ENCODE measurements at places on chromosomes 7 and 10. TPM values are rescaled to one million over a fixed set of nuclear protein-coding genes. Genes with fewer than 3 reads are reported as not detected.

Gene ASNS
- 22.1 TPM for total RNA-seq

Gene CALHM3
- not detected for total RNA-seq

Gene ACTR1A
- 58.0 TPM for total RNA-seq

Gene PILRA
- 14.5 TPM for total RNA-seq

Gene HABP2
- not detected for total RNA-seq

Gene SH2B2
- 2.0 TPM for total RNA-seq

Gene PPP1R3C
- not detected for total RNA-seq

Gene IFIT1B
- not detected for total RNA-seq

- H3K4me3 ChIP-seq = no peak overlapping the region
- no peaks in the 10 kb centered on the region for H3K4me1 ChIP-seq
- no peak overlapping the region for H3K27ac ChIP-seq
Observed at GRCh38 chr10:86290933-86291615, 75.5 kb downstream of the GRID1 start.

GRCh38 chr7:125149151-125149550, 219.5 kb upstream of the POT1 start:
- H3K4me3 ChIP-seq = no peak overlapping the region
- no peaks in the 10 kb centered on the region for H3K27me3 ChIP-seq
- no peak overlapping the region for H3K27ac ChIP-seq
- H3K4me1 ChIP-seq = no peaks in the 10 kb centered on the region
- no peaks in the 10 kb centered on the region for H3K36me3 ChIP-seq
- DNase-seq = no peak

DNA sequence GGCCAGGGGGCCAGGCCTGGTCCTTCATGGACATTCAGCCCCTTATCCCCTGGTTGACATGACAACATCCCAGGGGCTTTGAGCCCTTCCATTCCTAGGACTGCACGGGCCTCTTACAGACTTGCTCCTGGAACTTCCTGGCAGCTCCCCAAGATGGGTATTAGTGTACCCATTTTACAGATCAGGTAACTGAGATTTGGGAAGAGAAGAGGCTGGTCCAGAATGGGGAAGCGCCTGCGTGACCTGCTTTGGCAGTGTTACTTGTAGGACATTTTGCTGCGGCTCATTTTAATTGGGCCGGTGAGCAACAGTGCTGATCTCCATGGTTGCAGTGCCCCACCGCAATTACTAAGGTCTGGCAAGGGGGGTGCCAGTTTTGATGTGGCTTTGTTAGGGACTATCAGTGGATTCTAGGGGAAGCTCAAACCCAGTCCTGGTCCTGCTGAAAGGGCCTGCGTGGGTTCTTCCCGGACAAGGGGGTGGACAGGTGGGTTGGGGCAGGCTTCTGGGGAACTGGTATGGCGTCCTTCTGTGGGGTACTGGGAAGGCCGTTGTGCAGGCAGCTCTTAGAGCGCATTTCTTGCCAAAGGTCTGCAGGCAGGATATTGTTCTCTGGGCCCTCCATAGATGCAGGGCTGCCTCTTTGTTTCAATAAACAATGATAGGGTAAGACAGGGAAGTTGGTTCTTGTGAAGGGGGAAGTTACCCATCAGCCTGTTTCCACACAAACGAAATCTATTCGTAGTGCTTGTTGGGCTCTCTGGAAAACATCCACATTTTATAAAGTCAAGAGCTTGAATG, 137.6 kb downstream of the RGS10 start:
- no peak overlapping the region for H3K4me3 ChIP-seq
- DNase-seq = no peak
- no peaks in the 10 kb centered on the region for H3K27me3 ChIP-seq

DNA sequence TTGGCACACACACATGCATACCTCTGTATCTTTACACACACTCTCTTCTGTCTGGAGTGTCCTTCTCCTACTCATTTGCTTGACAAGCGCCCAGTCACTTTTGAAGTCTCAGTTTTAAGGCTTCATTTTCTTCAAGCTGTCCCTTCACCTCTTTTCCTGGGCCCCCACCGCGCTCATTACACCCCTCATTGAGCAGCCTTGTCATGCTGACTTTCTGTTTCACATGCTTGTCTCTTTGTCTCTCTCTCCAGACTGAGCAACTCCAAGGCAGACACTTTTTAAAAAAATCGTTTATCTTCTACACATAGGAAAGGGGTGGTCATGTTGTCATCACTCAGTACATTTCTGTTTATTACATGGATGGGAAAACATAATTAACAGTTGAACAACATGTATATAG, 225.2 kb upstream of the FZD1 start:
- DNase-seq = no peak
- no peaks in the 10 kb centered on the region for H3K36me3 ChIP-seq
- no peak overlapping the region for H3K4me3 ChIP-seq
- no peak overlapping the region for H3K27ac ChIP-seq
- no peaks in the 10 kb centered on the region for H3K4me1 ChIP-seq
- no peaks in the 10 kb centered on the region for H3K27me3 ChIP-seq

DNA sequence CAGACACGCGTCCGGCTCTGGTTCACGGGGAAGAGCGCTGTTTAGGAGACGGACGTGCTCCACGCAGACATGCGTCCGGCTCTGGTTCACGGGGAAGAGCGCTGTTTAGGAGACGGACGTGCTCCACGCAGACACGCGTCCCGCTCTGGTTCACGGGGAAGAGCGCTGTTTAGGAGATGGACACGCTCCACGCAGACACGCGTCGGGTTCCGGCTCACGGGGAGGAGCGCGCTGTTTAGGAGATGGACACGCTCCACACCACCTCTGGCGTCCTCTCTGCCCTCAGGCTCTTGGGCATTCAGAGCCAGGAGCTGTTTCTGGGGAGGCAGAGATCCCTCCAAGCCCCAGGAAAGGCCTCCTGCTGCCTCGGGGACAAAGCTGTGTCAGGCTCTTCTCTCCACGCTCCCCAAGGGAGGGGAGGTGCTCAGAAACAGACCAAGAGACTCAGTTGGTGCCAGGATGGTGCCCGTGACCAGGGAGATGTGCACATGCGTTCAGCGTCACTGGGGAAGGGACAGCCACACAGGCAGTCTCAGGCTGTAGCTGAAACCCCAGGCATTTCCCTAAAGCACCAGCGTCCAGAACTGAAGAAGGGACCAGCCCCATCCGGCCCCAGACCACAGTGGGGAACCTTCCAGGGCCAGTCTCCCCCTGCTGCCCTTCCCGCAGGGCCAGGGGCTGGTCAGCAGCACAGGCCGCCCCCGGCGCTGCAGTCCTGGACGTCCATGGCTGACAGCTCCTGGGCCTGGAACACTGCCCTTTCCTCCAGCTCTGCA, 175.6 kb downstream of the ELFN1 start:
- no peak for DNase-seq
- H3K4me1 ChIP-seq = peaks cover 8% of the 10 kb centered on the region
- H3K27me3 ChIP-seq = no peaks in the 10 kb centered on the region
- peaks cover 2% of the 10 kb centered on the region for H3K36me3 ChIP-seq
- H3K27ac ChIP-seq = no peak overlapping the region
- H3K4me3 ChIP-seq = no peak overlapping the region

GRCh38 chr7:19144661-19145433, at the start of gene FERD3L:
Gene FERD3L (minus strand): TSS chr7:19145421. CDS start chr7:19145362, 59 bp downstream.
- DNase-seq = no peak
- no peak within 1 kb of the TSS for H3K4me3 ChIP-seq
- no peak within 1 kb of the TSS for H3K27ac ChIP-seq
- H3K4me1 ChIP-seq = no peaks in the 10 kb centered on the region
- peaks cover 2% of the 10 kb centered on the region for H3K36me3 ChIP-seq

GRCh38 chr7:6012355-6013104, 3.5 kb downstream of the AIMP2 start:
- DNase-seq = no peak
- H3K4me1 ChIP-seq = peaks cover 22% of the 10 kb centered on the region
- no peaks in the 10 kb centered on the region for H3K27me3 ChIP-seq
- no peak overlapping the region for H3K4me3 ChIP-seq

- H3K4me3 ChIP-seq = peak overlapping the region; percentile 96
- peak; percentile 17 for DNase-seq
- peaks cover 57% of the 10 kb centered on the region for H3K4me1 ChIP-seq
- peaks cover 4% of the 10 kb centered on the region for H3K36me3 ChIP-seq
Observed at GRCh38 chr10:74824900-74825370, 1.5 kb upstream of the KAT6B start.

GRCh38 chr10:14353291-14353913, 22.7 kb upstream of the FRMD4A start:
- H3K27me3 ChIP-seq = peaks cover 52% of the 10 kb centered on the region
- no peak overlapping the region for H3K4me3 ChIP-seq
- H3K4me1 ChIP-seq = no peaks in the 10 kb centered on the region
- no peak for DNase-seq
- H3K27ac ChIP-seq = no peak overlapping the region
- no peaks in the 10 kb centered on the region for H3K36me3 ChIP-seq

DNA sequence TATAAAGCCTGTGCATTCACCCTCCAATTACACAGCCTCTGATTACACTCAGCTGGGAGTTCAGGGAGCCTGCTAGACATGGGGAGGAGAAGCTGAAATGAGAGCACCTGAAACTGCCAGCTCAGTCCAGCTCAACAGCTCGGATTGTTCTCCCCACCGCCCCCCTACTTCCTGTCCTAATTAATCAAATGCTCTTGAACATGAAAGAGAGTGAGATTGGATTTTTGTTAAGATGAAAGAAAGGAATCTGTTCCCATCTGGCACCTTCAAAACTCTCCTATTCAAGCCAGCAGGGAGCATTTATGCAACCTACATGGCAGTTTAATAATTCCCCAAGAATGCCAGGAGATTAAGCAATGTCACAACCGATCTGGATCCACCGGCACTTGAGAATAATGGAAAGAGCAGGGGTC, 98.0 kb downstream of the NPSR1 start:
- H3K27me3 ChIP-seq = peaks cover 24% of the 10 kb centered on the region

- no peak overlapping the region for H3K4me3 ChIP-seq
- H3K27me3 ChIP-seq = no peaks in the 10 kb centered on the region
- no peaks in the 10 kb centered on the region for H3K4me1 ChIP-seq
- no peak for DNase-seq
Observed at GRCh38 chr10:66834802-66835201, 91.0 kb upstream of the LRRTM3 start.

GRCh38 chr10:10320956-10321355, 696.7 kb upstream of the CELF2 start:
- no peak overlapping the region for H3K27ac ChIP-seq
- H3K4me3 ChIP-seq = no peak overlapping the region
- peaks cover 2% of the 10 kb centered on the region for H3K36me3 ChIP-seq
- H3K27me3 ChIP-seq = peaks cover 19% of the 10 kb centered on the region
- no peaks in the 10 kb centered on the region for H3K4me1 ChIP-seq
- DNase-seq = no peak

- no peak for DNase-seq
- no peaks in the 10 kb centered on the region for H3K4me1 ChIP-seq
- H3K4me3 ChIP-seq = no peak overlapping the region
- no peaks in the 10 kb centered on the region for H3K36me3 ChIP-seq
- peaks cover 5% of the 10 kb centered on the region for H3K27me3 ChIP-seq
Observed at GRCh38 chr10:59587083-59587755, 122.4 kb downstream of the SLC16A9 start.

GRCh38 chr10:70903262-70903921, 15.0 kb upstream of the PCBD1 start:
- no peak overlapping the region for H3K27ac ChIP-seq
- H3K4me1 ChIP-seq = peaks cover 2% of the 10 kb centered on the region
- no peaks in the 10 kb centered on the region for H3K36me3 ChIP-seq
- no peak for DNase-seq
- H3K4me3 ChIP-seq = no peak overlapping the region

DNA sequence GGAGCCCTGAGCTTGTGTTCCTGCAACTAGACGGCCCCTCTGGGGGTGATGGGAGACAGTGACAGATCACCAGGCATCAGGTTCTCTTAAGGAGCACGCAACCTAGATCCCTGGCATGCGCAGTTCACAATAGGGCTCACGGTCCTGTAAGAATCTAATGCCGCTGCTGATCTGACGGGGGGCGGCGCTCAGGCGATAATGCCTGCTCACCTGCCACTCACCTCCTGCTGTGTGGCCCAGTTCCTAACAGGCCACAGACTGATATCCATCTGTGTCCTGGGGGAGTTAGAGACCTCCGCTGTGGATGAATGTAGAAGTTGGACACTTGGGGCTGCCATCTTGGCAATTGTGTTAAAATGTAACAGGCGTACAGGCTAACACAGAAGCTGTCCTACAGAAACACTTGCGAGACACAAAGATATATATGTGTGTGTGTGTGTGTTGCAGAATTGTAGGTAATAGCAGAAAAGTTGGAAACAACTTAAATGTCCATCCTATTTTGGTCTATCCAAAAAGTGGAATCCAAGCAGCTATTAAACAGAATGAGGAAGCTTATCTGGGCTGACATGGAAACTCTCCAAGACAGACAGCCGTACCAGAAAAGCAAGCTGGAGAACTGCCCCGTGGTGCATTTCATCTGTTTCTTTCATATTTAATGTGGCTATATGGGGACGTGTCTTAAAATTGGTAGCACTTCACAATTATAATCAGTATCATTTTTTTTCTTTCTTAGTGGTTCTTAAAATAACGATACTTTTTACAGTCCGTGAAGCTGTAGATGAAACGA, 82.8 kb downstream of the MKI67 start:
- H3K27ac ChIP-seq = peak overlapping the region; percentile 92
- no peak overlapping the region for H3K4me3 ChIP-seq
- DNase-seq = no peak
- peaks cover 17% of the 10 kb centered on the region for H3K4me1 ChIP-seq

- H3K27me3 ChIP-seq = no peaks in the 10 kb centered on the region
- no peaks in the 10 kb centered on the region for H3K36me3 ChIP-seq
- DNase-seq = no peak
- H3K4me1 ChIP-seq = no peaks in the 10 kb centered on the region
- no peak overlapping the region for H3K27ac ChIP-seq
Observed at GRCh38 chr7:79984210-79984609, 150.4 kb upstream of the GNAI1 start.

- H3K27me3 ChIP-seq = no peaks in the 10 kb centered on the region
- no peak overlapping the region for H3K27ac ChIP-seq
- DNase-seq = no peak
- H3K36me3 ChIP-seq = no peaks in the 10 kb centered on the region
Observed at GRCh38 chr10:81848931-81849330, 26.1 kb upstream of the NRG3 start.

DNA sequence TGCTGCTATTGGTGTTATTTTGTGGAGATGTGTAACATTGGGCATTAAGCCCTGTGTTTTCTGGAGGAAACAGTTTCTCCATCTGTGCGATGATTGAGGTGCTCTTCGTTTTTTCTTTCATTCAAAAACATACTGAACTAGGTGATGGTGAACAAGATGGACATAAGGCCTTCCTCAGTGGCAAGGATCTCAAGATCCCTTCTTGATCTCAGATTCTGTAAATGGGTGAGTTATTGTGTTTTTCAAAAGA, 759 bp upstream of the ELAPOR2 start:
- peak overlapping the region; percentile 27 for H3K27ac ChIP-seq
- peak overlapping the region; percentile 85 for H3K4me3 ChIP-seq
- H3K27me3 ChIP-seq = peaks cover 7% of the 10 kb centered on the region
- peaks cover 16% of the 10 kb centered on the region for H3K4me1 ChIP-seq

DNA sequence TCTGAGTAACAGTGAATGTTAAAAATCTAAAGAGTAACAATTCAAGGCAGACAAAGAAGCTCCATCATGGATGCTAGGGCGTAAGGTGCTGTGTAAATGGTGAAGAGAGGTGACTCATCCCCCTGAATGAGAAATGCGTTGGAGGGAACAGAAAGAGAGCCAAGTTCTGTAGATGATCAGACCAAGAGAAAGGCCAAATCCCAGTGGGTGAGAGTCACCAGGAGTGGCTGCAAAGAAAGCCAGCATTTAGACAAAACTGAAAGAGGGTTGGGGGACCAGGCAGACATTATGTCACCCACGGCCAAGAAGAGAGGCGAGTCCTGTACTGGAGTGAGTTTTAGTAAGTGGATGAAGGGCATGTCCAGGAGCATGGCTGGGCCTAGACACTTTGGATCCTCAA, 153.1 kb downstream of the TRIL start:
- no peaks in the 10 kb centered on the region for H3K27me3 ChIP-seq
- DNase-seq = no peak
- no peak overlapping the region for H3K4me3 ChIP-seq
- no peaks in the 10 kb centered on the region for H3K4me1 ChIP-seq
- H3K36me3 ChIP-seq = no peaks in the 10 kb centered on the region
